Sigmoid colon (tissue), 7 donors: ENCODE measurements at places on chromosomes 4 and X.

GRCh38 chr4:53899586-53900270 lies 164.7 kb downstream of the CHIC2 start:
- DNase-seq: no peak

DNA sequence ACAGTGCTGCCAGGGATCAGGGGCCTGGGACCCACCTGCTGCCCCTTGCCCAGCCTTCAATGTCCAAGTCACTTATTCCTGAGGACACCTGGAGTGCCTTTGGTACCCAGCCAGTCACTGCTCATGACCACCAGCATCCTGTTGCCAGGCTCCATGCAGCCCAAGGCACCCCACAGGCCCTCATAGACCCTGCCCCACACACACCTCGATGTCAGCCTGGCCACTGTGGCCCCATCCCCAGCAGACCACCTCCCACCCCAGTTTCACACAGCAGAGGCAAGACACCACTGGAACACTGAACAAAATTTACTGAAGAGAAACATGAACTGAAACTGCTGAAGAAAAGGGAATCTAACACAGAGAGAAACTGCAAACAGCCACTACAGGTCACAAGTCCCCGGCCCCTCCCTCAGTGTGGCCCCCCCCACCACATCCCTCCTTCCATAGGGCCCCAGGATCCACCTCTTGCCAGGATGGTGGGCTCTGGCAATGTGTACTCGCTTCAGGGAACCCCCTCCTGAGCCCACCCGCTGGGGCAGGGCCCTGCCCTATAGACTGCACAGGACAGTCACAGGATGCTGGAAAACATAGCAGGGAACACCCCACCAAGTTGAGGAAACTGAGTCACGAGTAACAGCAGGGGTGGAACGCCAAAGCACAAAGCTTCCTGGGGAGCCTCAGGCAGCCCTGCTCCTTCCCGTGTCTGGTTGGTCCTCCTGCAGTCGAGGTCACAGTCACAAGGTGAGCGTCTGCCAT lies 5.2 kb downstream of the PNMA5 start:
- DNase-seq: no peak

GRCh38 chr4:141463678-141464077 lies 172.7 kb upstream of the IL15 start:
- no peak for DNase-seq

DNA sequence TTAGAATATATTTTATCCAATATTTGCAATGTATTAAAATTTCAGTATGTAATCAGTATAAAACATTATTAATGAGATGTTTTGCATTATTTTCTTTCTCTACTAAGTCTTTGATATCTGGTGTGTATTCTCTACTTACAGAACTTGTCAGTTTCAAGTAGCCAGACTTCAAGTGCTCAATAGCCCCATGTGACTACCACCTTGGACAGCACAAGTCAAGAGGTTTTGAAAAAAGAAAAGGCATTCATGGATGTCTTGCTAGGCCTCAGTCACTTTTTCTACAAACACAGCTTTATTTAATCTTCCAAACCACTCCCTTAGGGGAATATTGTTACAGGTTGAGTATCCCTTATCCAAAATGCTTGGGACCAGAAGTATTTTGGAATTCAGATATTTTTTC lies 189.4 kb downstream of the QDPR start:
- no peak for DNase-seq

DNA sequence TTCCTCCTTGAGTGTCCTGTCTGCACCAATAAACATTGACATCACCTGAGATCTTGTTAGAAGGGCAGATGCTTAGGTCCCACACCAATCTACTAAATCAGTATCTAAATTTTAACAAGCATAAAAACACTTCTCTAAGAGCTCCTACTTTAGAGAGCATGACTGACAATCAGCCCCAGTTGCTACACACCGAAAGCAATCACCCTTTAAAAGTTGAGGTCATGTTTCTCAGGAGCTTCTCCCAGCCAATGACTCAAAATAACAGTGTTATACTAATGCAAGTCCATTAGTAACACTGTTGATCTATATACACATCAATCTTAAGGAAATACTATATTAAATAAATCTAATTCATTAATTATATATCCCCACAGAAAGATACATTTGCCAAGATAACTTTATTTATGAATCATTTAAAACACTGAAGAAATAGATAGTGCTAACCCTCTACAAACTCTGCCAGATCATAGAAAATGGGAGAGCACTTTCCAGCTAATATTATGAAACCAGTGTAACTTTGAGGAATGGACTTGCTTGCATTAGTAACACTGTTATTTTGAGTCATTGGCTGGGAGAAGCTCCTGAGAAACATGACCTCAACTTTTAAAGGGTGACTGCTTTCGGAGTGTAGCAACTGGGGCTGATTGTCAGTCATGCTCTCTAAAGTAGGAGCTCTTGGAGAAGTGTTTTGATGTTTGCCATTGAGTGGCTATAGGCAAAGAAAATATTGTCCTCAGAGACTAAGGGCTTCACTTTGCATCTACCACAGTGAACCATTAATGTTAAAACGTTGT lies 109.8 kb upstream of the HDX start:
- DNase-seq: no peak

GRCh38 chr4:154368060-154368459 lies 123.5 kb downstream of the DCHS2 start:
- no peak for DNase-seq
